ENCODE measurements at places on chromosomes 5 and 9.
A peak's percentile ranks its signal among the peaks of the same experiment; 100 is the strongest.

DNA sequence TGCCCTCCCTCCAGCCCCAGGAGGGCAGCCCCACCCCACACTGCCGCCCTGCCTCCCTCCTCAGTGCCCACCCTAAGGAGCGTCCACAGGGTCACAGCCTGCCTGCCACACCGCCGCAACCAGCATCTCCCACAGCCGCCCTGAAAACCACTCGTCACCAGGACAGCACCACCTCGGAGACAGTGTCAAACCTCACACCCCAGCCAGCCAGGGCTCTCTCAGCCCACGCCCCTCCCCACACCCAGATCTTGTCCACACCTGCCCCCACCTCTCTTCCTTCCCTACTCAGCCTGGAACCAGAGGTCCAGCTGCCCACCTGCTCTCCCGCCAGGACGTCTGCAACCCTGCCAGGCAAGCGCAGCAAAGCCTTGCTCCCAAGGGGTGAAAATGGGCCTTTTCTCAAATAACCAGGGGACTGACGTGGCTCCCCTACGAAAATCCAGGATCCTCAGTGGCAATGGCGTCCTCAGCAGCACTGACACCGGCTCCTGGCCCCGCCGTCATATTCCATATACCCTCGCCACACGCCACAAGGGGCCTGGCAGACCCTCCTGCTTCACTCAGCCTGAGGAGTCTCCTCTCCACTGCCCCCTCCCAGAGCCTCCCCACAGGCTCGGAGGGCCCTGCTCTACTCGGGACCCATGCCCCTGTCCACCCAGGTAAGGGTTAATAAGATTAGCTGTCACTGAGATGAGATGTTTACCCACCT, 71.0 kb upstream of the ADAMTS2 start:
- DNase-seq = no peak

DNA sequence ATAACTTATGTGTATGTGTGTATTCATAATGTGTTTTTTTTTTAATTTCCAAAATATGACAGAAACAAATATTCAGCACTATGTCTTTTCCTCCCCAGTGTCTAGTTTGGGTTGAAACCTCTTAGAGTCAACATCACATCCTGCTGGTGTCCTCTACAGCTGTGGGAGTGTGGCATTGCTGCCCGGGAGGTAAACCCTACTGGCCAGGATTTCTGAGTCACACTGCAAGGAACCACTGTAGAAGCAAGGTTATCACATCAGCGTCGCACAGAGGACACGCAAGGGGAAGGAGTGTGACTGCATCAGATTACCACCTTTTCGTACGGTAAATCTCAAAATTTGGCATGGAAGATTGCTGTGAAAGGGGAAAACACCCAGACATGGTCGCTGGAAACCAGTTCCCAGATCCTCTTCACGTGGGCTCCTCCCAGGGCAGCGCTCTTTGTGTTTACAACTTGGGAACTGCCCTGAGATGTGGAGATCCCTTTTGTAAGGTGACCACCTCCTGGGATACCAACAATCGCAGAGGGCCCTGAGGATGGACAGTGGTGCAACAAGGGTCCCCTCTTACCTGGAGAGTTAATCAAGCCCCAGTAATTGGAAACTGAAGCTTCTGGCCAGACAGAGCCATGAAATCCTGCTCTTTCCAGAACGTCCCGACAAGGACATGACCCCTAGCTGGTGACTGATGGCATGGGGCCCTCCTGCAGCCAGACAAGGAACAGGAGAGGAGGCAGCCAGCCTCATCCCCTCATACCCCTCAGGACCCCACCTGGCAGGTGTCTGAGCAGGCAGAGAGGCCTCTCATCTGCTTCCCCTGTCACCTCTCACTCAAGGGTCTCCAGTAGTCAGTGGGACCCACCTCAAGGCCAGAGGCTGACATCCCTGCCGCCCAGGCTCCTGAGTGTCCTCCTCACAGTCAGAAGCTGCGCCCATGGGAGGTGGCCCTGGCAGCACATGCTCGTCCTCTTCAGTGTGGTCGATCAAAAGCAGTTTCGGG, 194.7 kb downstream of the MED10 start:
- DNase-seq = no peak

DNA sequence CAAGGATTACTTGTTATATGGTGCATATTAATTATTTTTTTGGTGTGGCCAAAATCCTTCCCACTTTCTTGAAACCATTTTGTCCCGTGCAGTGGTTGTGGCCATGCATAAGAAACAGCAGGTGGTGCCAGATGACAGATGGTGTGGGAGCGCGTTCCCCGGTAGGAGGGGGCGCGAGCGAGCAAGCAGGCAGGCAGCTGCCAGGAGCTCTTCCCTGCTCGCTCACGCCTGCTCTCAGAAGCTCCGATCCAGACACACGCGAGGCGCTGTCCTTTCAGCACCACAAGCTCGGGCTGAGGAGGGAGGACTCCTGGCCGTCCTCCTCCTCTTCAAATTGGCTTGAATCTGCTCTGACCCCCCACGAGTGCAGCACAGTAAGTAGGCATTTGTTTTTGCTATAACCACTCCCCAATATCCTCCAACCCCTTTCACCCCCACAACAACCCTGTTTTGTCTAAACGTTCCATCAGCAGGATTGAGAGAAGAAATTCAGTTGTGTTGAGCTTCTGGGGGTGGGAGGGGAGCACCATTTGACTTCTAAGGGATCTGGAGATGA, at the start of gene NSG2:
Gene NSG2 (plus strand): TSS at position 237 of the 556 bp plus-strand sequence. CDS start 1,050 bp downstream, outside the sequence.
- DNase-seq = peak; percentile 81

- no peak for DNase-seq
Observed at GRCh38 chr9:136111910-136112309, 6.8 kb downstream of the TMEM250 start.

- peak; percentile 58 for DNase-seq
Observed at GRCh38 chr5:77993141-77993854, 217.2 kb upstream of the TBCA start.

GRCh38 chr9:131107760-131108159, 11.4 kb downstream of the AIF1L start:
- no peak for DNase-seq

GRCh38 chr5:58738336-58738735, 155.5 kb downstream of the RAB3C start:
- no peak for DNase-seq

DNA sequence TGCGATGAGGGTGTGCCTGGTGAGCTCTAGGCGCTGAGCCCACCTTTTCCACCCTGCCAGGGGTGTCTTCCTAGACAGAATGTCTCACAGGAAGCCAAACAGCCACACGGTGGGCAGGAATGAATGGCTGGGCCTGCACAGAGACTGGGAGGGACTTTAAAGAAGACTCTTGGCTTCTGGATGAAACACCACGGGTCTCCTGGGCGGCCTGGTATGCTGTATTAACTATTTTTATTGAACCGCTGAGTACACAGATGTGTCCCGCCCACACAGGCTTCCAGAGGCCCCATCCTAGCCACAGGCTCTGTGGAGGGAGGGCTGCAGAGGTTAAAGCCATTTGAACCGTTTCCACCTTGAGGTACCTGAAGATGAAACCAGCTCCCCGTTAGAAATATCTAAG, 115.2 kb upstream of the CXCL14 start:
- DNase-seq = no peak

DNA sequence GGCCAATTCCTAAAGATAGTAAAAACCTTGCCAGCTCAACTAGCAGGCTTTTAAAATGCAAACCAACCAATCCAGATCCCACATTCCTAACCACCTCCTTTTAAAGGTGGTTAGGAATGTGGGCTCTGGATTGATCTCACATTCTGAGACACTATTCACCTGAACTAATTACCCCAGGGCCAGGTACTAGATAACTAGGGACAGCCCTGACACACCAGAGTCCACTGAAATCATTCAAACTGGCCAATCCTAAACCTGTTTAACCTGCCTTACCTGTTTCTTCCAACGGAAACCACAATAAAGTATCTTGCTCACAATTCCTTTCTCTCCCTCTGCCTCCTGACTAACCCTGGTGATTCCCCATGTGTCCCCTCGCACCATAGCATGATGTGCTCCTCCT, 168.3 kb upstream of the DMAC1 start:
- no peak for DNase-seq

DNA sequence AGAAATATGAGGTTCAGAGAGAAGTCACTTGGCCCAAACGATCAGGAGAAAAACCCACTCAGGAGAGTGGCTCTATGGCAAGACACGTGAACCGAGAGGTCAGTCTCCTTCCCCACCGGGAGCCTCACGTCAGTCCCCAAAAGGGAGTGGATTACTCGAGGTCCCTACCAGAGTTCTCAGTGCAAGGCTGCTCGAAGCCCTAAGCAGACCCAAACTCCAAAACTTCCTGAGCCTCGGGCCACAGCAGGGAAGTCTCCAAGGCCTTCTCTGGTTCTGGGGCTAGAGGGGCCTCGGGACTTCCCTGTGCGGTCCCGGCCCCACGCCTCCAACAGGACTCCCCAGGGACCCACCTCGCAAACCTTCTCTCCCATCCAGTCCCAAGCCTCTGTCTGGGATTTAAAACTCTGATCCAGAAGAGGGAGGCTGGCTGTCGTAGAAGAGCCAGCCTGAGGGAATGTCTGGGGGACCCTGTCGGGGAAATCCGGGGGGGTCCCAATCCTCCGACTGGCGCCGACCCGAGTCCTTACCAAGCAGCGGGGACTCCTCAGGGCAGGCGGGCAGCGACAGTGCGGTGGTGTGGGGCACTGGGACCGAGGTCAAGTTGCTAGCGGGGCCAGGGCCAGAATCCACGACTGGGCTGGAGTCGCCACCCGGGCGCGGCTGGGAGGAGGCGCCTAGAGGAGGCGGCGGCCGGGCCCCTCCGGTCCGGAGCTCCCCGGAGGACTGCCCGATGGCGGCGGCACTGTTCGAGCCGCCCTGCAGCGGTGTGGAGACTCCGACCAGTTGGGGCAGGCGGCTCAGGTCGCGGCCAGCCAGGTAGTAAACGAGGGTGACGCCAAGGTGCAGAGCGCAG, 679 bp downstream of the B4GALT1 start:
- DNase-seq = no peak

All from NCI-H1105 treated with DMSO at 0.1 percent for 48 hours (cell line).